CD4-positive, alpha-beta T cell treated with Interleukin-6 at 100 ng/mL for 8 hours (primary cell): ENCODE measurements at places on chromosomes 16 and 17.

DNA sequence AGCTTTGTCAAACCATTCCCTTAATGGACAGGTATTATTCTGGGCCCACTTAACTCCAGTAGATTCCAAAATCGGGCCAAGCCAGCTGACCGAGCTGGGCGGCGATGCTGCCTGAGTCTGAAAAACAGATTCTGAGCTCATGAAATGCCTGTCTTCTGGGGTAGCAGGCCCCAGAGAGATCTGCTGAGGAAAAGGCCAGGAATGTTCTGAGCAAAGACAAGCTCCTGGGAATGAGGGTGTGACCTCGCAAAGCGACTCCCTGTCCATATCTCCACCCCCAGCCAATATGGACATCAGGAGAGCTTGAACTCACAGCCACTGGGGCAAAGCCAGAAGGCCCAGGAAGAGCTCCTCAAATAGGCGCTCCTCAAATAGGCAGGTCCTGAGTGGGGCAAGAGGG lies 23.7 kb downstream of the ZNF423 start:
- DNase-seq, result no peak

- DNase-seq, result no peak
These were observed 23.8 kb downstream of the KDM8 start for GRCh38 chr16:27226976-27227705.

DNA sequence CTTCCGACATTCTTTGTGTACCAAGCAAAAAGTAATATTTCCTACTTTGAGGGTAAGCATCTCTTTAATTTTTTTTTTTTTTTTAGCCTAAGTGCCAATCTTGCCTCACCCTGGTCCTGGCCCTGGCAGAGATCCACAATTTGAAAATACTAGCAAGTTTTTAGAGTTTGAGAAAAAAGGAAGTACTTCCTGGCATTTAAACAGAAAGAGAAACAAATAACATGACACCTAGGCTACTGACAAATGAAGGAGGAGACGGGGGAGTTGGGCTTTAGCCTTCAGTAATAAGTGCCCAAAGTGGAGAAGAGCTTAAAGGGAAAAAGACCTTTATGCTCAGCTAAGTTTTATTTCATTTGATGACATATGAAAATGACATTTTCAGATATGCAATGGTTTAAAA lies 92.8 kb downstream of the HS3ST3A1 start:
- DNase-seq, result no peak

- DNase-seq, result peak; percentile 81
These were observed 106.3 kb downstream of the SEC14L1 start for GRCh38 chr17:77247048-77247541.

DNA sequence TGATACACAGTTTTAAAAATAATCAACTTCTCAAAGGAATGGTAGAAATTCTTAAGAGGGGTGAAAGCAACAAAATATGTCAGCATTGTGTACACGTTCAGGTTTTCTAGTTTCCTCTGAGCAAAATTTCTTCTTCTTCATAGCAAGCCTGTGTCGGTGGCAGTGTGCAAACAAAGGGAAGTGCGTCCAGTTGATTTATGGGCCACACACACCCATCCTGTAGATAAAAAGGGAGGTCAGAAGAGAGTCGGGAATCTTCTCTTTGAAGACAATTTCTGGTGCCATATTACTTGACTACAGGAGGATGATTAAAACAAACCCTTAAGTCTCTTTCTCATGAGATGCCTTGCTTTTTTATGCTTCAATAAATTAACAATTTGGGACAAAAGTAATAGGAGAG lies 484.1 kb upstream of the SALL1 start:
- DNase-seq, result no peak

- DNase-seq, result no peak
These were observed 160.4 kb downstream of the ABCC12 start for GRCh38 chr16:47995354-47995753.

DNA sequence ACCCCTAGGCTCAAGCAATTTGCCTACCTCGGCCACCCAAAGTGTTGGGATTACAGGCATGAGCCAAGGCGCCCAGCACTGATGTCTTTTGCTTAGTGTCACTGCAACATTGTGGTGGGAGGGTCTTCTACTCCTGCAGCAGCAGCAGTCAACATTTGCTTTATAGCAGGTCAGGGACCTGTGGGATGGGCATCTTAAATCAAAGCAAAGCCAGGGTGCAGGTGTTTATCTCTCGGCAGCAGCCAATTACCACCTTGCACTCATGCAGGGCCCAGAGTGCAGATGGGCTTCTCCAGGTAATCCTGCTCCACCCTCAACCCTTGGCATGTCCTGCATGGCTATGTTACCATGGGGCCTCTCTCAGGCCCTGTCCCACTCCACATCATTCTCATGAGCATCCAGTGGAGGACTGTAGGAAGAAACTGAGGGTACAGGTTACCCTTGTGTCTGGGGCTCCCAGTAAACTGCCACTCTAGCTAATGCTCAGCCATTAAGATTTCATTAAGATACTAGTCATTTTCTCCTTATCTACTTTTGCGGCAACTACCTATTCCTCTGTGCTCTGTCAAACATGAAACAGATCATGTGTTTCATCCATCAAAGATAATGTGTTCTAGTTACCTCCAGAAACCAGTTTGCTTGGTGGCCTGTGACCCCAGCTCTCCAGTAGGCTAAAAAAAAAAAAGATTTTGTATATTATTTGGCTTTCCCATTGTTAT lies 16.8 kb downstream of the ADGRG5 start:
- DNase-seq, result no peak

- no peak for DNase-seq
These were observed 1.6 kb upstream of the ACSF2 start for GRCh38 chr17:50424246-50424995.

- no peak for DNase-seq
These were observed 7.1 kb downstream of the NTN1 start for GRCh38 chr17:9028202-9028987.

DNA sequence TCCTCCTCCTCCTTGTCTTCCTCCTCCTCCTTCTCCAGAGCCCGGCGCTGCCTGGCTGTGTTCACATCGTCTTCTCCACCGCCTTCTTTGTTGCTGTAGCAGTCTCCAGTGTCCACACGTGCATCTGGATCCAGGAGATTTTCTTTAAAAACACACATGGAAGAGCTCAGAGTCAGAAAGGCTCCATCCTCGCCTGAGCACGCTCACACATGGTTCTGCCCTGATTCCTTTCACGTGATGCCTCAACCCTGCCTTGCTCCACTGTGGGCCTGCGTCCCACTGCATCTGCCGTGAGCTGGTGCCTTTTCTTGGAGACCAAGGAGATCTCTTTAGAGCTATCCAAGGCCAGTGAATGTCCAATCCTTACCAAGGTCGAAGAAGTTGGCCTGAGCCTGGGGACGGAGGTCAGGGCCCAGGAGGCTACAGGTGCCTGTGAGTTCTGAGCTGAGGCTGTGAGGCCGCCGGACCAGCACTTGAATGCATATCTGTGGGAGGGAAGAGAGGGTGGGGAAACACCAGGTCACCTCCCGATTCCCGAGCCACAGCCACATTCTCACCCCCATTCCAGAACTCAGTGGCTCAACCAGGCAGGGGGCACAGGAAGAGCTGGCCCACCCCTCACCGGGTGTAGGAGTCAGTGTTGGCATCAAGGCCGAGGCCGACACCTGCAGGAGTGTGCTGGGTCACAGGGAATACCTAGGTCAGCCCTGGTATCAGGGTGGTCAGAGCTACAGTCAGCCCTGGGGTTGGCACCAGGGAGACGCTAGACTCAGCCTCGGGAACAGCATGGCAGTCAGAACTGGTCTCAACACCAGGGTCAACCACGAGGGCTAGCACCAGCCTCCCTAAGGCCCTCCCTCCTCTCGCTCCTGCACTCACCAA lies 37.6 kb downstream of the HASPIN start:
- no peak for DNase-seq

DNA sequence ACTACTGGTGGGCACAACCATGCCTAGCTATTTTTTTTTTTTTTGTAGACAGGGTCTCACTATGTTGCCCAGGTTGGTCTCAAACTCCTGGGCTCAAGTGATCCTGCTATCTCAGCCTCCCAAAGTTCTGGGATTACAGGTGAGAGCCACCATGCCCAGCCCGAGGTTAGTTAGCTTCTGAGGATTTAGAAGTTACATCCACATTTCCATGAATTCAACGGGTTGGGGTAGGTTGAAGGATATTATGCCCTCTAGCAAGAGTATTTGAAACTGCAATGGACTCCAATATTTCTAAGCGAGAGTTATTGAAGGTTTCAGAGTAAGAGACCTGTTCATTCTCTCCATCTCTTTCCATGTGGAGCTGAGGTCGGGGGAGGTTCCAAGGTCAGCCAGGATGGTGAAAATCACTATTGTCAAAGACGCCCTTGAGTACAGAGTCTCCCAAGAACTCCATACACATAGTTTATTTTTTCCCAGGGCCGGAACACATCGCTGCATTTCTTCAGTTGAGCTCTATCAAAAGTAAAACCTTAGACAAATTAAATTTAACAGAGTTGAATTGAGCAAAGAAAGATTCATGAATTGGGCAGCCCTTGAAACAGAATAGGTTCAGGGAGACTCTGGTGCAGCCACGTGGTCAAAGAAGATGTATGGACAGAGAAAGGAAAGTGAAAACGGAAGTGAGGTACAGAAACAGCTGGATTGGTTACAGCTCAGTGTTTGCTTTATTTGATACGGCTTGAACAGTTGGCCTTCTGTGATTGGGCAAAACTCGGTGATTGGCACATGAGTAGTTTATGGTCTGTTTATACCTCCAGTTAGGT lies 19.0 kb upstream of the ITPRIPL2 start:
- no peak for DNase-seq

- no peak for DNase-seq
These were observed 1.4 kb downstream of the SRSF2 start for GRCh38 chr17:76735586-76736348.

DNA sequence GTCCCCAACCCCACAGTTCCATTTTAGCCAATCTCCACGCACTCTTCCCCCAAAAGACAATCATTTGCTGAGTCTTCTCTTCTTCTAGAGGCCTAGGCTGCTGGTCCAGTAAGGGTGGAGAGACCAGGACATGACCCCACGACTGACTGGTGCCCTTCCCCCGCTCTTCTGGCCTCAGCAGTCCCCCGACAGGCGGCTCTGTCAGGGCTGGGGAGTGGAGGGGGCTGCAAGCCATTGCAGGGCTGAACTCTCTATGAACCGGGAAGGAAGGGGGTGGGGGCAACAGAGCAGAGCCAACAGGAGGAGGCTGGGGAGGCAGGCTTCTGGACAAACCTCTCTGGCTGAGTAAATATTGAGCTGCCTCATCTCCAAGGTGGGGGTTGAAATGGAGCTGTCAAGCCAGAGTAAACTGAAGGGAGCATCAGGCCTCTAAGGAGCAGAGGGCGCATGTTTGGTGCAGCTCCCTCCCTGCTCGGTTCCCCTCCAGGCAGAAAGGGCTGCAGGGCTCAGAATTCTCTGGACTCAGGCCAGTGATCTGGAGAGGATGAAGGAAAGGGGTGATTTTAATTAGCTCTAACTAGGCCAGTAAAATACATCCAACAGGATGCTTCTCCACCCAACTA lies 8.7 kb downstream of the HOXB1 start:
- no peak for DNase-seq

- DNase-seq, result no peak
These were observed 32.7 kb downstream of the CMC2 start for GRCh38 chr16:80973991-80974390.

GRCh38 chr17:16352667-16353316 lies 477 bp downstream of the CENPV start:
- peak; percentile 2 for DNase-seq

DNA sequence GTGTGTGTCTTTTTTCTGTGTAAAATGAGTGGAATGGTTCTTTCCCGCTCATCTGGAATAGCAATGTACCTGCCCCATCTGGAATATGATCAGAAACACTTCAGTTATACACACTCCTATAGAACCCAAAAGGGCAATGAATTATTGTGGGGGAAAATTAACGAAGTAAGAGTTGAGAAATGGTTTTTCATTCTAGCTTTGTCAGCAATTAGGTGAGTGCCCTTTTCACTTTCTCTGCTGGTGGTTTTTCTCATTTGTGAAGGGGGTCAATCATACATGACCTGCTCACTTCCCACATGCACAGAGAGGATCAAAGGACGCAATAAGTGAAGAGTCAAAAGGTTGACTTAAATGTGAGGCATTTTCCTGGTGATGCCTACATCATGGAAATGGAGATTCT lies 168.0 kb downstream of the HS3ST3B1 start:
- no peak for DNase-seq

GRCh38 chr16:85141491-85142128 lies 29.3 kb upstream of the CIBAR2 start:
- no peak for DNase-seq

DNA sequence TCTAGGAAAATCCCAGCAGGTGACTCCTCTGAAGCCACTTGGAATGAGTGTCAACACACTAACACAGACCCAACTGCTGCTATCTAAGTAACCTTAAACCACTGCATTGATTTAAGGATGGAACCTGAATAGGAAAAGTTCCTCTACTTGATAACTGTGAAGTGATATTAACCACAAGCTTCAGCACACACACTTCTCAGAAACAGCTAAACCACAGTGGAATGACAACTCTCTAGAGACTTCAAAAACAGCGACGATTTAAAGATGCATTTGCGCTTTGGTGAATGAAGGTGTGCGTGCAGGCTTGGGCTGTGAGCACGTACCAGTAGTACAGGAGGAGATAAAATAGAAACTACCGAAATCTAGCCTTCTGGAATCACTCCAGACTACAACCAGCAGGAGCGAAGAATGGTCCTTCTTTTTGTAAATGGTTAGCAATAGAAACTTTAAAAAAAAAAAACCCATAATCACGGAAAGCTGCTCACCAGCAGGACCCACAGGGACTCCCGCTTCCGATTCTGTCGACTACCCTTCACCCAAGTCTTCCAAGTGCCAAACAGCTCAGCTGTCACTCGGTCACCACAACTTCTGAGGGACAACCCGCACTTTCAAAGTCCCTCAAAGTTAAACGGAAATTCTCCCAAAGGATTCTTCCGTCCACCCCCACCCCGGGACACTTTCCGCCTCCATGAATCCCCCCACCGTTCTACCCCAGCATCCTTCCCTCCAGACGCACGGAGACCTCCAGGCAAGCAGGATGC lies 137.7 kb upstream of the CORO6 start:
- peak; percentile 77 for DNase-seq

GRCh38 chr17:82890926-82891678 lies 51.3 kb upstream of the ZNF750 start:
- no peak for DNase-seq

DNA sequence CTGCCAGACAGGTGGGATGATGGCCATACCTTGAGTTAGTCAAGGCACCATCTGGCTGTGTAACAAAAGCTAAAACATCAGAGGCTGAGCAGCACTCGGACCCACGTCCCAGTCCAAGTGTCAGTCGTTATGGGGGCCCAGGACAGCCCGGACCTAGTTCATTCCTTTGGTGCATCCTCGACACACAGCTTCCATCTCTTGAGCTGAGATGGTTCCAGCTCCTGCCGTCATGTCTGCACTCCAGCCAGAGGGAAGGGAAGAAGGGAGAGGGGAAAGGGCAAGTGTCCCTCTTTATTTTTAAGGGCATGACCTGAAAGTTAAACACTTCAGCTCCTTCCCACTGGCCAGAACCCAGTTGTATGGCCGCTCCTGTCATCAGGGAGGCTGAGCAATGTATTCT lies 218.0 kb downstream of the SEC14L1 start:
- no peak for DNase-seq

DNA sequence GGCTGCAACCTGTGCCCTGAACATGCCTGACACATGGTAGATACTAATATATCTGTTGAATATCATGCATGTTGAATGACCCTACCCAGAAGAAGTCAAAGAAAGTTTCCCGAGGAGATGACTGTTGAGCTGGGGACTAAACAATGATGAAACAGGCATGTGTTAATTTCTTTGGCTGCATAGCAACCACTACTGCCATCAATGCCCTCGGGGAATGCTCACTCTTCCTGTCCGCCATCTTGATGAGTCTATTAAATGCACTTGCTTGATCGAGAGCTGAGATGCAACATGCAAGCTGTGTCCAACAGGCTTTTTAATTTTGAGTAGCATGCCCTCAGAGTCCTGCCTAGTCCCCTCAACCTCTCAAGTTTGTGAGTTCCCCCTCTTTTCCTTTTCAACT lies 31.3 kb downstream of the GRIN2A start:
- DNase-seq, result no peak
